NCI-H1930 (cell line): ENCODE measurements at places on chromosomes 7 and 10.

- no peak for DNase-seq
Observed at GRCh38 chr7:81111781-81112540, 193.1 kb upstream of the SEMA3C start.

DNA sequence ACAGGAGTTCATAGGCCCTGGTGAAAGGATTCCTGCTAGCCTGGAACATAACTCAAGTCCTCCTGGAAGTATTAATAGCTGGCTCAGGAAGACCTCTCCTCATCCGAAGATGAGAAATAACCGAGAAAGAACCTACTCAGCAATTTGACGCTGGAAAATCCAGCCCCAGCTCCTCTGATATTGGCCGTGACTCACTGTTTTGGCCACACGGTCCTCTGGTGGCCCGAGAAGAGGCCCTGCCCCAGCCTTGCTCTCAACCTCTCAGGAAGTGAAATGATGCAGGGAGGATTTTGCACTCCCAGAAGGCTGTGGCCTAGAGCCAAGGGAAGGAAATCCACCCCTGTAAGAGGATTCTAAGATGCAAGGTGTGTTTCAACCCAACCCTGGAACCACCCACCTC, 121.6 kb downstream of the MTPAP start:
- no peak for DNase-seq

DNA sequence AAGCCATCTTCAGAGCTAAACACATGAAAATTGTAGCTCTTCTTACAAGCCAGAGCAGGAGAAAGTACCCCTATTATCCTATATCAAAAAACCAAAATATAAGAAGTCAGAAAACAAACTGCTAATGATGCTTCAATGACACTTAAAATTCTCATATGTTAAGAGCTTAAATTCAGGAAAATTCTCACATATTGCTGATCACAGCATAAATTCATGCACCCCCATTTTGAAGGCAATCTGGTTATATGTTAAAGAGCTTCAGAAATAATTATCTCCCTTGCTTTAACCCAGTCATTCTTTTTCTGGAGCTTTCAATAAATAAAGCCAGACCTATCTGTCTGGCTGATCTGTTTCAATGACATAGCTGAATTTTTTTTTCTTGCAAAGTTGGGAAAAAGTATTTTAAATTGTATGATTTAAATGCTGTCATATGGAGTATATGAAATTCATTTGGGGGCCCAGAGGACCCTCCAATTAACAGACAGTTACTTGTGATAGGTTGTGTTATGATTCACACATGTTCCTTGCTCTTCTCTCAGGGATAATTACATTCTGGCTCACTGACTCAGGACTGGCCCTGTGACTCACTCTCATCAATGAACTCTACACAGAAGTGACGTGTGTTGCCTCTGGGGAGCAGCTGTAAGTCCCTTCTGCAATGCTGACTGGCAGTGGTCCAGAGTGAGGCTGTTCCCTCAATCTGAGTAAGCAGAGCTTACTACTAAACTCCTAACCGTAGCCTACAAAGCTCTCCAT, 85.2 kb downstream of the HGF start:
- peak; percentile 39 for DNase-seq

DNA sequence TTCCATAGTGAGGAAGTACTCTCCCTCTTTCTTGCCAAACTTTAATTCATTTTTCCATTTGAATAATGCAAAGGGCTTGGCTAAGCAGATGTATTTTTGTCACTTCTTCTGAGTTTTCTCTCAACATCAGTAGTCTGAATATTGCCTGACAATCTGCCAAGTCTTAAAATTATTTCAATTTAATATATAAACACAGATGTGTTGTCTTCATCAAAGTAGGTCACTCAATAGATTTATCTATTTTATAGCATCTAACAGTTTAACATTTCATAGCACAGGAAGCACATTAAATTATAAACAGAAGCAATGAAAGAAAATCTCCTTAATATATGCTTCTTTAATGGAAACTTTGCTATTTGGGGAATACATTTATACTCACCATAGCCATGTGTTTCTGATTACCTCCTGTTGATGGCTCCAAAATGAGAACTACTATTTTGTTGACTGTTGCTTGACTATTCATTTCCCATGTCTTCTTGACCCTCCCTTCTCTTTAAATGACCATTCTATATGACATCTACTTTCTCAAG, 4.5 kb downstream of the CPED1 start:
- DNase-seq: no peak
